AML-193 (cell line): ENCODE measurements at places on chromosomes 3 and 15.

- no peak for DNase-seq
Measured at GRCh38 chr15:68603951-68604350, 25.2 kb downstream of the CORO2B start.

DNA sequence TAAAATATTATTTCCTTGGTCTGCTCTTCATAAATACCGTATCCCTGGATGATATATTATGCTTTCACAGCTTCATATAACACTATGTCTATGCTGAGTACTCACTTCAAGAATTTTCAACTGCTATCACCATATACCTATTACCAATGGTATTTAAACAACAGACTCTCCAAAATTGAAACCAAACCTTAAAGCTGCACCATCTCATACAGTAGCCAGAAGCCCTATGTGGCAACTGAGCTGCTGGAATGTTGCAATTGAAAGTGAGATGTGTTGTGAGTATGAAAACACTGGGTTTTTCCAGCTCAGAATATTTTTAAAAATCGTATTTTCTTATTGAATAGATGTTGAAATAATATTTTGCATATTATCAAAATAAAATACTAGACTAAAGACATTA lies 130.1 kb upstream of the GOLGA6L6 start:
- DNase-seq, result no peak

- no peak for DNase-seq
Measured at GRCh38 chr15:93253681-93254080, 164.7 kb upstream of the RGMA start.

DNA sequence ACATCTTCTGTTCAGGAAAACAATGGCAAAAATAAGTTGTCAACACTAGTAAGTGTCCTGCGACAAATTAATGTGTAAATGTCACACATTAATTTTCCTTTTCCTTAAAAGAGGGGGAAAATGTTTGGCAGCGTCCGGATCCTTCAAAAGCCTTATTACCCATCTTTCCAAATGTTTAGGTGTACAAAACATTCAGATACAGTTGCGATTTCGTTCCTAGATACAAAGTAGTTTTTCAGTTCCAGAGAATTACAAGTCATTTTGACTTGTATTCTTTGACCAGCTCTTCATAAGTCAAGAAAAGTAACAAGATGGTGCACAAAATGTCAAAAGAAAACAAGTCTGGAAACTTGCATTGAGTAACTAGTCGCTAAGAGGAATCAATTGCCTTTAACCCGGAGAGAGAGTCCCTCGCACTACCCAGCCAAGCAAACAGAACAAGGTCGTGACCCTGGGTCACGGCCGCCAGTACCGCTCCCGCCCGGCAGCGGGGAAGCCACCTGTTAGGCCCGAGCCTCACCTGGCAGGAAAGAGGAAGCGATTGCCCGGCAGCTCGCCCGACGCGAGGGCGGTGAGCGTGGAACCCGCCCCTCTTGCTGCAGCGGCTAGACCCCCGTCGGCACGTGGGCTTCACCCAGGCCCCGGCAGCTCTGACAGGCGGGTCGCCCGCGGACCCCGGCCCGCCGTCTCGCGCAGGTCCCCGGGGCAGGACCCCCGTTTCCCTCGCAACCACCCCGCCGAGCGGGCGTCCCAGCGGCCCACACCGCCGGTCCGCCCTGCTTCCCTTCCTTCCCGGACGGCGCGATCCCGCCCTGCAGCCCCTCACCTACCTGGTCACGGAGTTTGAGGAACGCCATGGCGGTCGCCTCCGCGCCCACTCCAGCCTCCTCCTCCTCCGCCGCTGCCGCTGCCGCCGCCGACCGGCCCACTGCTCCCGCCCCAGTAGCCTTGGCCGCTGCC lies 61.0 kb upstream of the ANKRD28 start:
- DNase-seq, result peak; percentile 55

- peak; percentile 1 for DNase-seq
Measured at GRCh38 chr15:81809543-81809942, 236.3 kb downstream of the MEX3B start.

DNA sequence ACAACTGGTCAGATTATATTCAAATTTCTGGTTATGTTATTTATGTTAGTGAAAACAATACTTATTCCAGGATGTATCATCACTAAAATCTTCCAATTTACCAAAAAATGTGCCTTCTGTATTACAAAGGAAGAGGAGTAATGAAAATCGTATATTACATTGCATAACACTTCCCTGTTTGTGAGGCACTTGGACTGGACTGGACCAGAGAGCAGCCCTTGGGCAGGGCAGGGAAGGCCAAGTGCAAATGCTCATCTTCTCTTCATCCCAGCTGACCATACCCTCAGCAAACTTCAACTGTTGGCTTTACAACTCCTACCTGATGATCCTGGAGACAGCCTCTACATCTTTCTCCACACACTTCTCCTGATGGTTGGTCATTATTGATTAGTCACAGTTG lies 285.7 kb upstream of the MME start:
- peak; percentile 28 for DNase-seq

DNA sequence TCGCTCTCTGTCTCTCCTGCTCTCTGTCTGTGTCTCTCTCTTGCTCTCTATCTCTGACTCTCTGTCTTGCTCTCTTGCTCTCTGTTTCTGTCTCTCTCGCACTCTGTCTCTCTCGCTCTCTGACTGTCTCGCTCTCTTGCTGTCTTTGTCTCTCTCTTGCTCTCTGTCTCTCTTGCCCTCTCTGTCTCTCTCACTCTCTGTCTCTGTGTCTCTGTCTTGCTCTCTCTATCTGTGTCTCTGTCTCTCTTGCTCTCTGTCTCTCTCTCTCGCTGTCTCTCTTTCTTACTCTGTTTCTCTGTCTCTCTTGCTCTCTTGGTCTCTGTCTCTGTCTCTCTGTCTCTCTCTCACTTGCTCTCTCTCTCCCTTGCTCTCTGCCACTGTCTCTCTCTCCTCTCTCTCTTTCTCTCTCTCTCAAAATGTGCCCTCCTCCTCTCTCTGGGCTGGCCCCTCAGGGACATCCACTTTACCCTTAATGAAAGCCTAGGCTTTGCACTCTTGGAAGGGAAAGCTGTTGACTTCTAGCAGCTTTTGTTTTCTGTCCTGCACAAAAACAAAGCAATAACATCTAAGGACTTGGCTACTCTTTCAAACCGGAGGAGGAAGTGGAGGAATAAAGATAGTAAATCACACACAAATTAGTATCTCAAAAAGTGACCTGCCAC lies 73.9 kb upstream of the NR2E3 start:
- no peak for DNase-seq

DNA sequence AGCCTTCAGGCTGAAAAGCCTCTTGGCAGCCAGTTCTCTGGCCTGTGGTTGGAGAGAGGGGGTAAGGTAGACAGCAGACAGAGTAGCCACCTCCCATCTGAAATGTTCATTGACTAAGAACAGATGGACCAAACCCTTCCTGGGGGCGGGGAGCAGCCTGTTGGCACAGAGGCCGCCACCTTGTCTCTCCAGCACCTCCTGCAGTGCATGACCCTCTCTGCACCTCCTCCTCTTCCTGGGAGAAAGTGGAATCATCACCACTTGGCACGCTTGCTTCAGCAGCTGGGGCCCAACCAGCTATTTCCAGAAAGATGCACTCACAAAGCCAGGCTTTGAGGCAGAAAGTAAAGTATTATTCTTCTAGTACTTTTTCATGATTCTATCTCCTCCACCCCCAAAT lies 313.4 kb upstream of the CHRM5 start:
- DNase-seq, result no peak

DNA sequence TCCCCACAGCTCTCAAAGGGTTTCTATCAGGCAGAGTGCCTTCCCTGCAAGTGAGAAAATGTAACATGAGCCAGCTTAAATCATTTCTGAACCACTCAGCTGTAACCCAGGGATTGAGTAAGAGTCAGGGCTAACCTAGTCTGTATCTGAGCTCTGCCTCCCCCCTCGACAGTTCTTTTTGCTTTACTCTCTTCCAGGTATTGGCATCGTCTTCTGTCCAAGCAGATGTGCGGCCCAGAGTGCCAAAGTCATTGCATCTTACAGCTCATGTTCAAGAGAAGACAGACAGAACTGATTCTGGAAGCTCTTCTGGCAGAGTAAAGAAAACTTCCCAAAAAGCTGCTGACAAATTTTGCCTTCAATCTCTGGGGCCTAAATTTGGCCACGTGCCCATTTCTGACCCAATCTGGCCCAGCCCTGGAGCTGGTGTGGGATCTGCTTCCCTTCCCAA lies 74.8 kb downstream of the ABHD5 start:
- DNase-seq, result no peak

DNA sequence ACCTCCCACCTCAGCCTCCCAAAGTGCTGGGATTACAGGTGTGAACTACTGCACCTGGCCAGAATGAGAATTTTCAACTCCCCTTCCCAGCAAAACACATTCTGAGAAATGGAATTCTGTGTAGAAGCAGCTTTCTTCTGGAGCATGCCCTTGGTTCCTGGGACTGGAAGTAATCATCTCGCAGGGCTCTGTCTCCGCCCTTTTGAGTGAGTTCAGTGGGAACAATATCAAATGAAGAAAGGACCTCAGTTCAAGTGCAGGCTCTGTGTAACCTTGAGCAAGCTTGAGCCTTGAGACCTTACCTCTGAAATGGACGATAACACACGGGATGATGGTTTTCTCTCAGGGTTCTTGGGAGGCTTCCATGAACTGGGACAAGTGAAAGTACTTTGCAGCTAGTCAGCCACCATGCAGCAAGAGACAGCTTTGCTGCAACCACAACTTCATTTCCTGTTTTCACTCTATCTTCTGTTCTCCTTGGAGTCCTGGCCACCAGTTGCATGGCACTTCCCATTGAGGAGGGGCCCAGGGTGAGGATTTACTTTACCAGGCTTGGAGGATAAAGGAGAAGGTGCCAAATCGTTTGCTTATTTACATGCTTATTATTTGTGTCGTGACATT lies 35.7 kb upstream of the IGF1R start:
- peak; percentile 25 for DNase-seq

- DNase-seq, result no peak
Measured at GRCh38 chr15:98155356-98155755, 194.9 kb downstream of the ARRDC4 start.

- DNase-seq, result no peak
Measured at GRCh38 chr3:36399933-36400332, 19.6 kb downstream of the STAC start.

DNA sequence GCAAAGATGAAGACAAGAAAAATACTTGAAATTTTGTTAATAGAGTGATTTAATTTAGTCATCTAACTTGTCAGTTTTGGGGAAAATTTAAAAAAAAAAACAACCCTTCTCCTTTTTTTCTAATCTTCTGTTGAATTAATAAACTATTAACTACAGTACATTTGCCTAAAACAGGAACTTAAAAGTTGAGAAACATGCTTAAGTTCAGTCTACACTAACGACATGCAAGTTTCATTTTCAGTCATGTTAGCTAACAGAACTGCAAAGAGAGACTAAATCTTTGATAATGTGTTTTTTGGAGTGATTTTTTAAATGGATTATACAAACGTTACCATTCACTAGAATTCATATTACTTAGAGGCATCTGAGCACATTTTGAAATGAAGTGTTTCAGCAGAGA lies 71.9 kb upstream of the MBNL1 start:
- DNase-seq, result peak; percentile 91

DNA sequence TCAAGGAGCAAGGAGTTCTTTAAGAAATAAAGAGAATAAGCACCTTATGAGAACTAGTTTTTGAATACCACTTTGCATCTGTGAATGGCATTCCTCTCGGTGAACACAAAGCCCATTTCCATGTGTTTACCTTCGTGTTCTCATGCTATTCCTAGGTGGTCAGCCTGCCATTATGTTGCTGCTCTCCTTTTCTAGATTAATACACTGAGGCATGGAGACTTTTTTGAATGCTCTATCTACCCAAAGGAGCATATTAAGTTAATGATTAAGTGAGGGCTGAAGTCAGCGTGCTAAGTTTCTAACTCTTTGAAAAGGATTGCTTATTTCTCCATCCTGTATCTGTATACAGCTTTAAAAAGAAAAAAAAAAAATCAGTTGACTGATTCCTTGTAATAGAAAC lies 394.5 kb downstream of the MECOM start:
- DNase-seq, result no peak

DNA sequence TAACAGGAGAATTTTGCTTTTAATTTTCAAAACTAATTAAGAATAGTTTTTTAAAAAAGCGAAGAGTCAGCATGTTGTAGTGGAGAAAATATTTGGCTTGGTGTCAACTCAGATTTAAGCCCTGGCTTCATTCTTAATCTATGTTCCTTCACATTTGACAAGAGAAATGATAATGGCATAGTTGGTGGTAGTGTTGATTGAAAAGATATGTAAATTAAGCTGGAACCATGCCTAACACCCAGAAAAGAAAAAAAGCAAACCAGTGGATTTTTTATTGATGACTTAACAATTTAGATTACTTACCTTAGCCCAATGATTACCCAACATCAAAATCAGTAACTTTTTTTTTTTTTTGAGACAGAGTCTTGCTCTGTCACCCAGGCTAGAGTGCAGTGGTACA lies 27.4 kb downstream of the TCAIM start:
- DNase-seq, result no peak

DNA sequence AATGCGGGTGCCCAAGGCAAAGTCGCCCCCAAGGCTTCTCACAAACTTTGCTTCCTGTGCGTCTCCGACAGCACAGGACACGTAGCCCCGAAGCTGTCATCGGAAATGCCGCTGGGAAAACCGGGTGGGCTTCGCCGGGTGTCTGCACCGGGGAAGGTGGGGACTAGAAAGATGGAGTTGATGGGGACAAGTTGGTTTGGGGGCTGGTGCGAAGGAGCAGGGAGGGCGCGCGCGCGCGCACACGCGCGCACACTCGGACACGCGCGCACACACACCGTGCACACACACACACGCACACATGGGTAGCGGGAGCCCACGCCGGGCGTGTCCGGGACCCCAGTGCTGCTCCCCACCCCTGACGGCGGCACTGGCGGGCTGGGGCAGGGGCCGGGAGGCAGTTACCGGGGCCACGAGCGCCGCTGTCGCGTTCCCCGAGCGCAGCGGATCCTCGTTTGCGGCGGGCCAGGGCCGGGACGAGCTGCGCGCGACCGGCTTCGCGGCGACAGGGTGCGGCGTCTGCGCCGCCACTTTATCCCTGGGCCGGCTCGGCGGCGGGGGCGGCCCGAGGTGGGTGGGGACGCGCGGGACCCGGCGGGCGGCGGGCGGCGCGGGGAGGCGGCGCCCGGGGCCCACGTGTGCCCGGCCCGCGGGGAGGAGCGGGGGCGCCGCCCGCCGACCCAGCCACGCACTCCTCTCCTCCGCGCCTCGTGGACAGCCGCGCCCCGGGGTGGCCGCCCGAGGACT lies 539 bp upstream of the MGLL start:
- peak; percentile 48 for DNase-seq

- DNase-seq, result peak; percentile 73
Measured at GRCh38 chr3:88003115-88003755, 55.6 kb downstream of the CGGBP1 start.
